ENCODE measurements at places on chromosomes 3 and 15.
A peak's percentile ranks its signal among the peaks of the same experiment; 100 is the strongest.

- no peak for DNase-seq
Measured at GRCh38 chr3:43259626-43260025, 26.7 kb upstream of the SNRK start.

- peak; percentile 75 for DNase-seq
Measured at GRCh38 chr3:184513276-184514170, 48.1 kb upstream of the EPHB3 start.

- no peak for DNase-seq
Measured at GRCh38 chr3:13513051-13513912, 33.2 kb downstream of the HDAC11 start.

DNA sequence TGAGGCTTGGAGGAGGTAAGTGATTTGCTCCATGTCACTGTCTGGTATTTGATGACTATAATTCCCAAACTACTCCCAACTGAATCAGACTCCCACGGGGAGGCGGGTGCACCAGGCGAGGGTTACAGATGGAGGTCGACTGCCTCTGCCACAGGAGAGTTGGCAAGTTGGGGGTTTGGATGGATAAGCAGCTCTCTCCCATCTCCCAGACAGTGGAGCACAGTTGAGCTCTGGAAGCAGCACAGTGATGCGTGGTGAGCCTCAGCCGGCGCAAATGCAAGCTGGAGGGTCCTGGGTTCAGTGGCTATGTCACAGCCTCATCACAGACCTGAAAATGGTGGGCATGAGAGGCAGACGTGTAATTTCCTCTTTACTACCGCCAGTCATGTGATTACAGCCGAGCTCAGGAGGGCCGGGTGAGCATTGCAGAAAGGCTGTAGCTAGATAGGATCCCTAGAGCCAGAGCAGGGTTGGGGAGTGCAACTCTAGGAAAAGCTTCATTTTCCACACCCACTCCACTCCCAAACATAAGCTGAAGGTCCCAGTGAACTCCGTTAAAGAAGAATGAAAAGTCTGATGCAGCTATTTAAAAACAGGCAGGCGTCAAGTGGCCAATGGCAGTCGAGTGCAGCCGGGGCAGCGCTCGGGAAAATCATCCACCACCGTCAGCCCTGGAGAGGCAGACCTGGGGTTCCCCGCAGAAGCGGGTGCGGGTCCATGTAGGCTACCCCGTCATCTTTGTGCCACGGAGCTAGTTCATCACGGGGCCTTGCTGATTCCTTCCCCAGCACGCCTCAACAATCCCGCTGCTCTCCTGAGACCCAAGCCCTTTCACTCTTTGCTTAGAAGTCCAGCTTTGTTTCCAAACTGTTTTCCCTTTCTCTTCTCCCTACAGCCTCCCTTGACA is 33.3 kb upstream of the VPS8 start:
- DNase-seq = no peak

GRCh38 chr3:21446027-21446426 is 305.0 kb downstream of the ZNF385D start:
- no peak for DNase-seq

GRCh38 chr3:123071146-123071545 is 4.3 kb downstream of the PDIA5 start:
- no peak for DNase-seq

GRCh38 chr15:25684521-25685431 is 178.4 kb downstream of the ATP10A start:
- no peak for DNase-seq

GRCh38 chr15:65379986-65380385 is 2.2 kb upstream of the IGDCC3 start:
- no peak for DNase-seq
